ENCODE measurements at places on chromosomes 4 and X.
A peak's percentile ranks its signal among the peaks of the same experiment; 100 is the strongest.

- DNase-seq = no peak
Observed at GRCh38 chr4:6471307-6472007, 957 bp downstream of the PPP2R2C start.

DNA sequence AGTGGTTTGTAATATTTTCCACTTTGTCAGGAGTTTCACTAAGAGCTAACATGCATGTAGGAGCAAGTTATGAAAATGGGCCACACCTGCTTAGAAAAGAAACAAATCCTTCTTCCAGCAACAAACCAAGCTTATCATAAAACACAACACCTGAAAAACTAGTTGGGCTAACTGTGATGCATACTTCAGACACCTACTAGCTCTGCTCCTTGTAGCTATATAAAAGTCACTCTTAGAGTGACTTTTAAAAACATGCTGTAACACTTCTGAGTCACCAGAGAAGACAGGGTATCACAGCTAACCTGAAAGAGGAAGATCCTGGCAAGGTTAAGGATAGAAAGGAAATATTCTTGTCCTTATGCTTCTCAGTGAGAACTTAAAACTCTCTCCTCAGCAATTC lies 3.6 kb upstream of the SLAIN2 start:
- DNase-seq = no peak

GRCh38 chr4:94408549-94409374 lies 43.0 kb upstream of the PDLIM5 start:
- no peak for DNase-seq

- no peak for DNase-seq
Observed at GRCh38 chr4:103097112-103097511, 2.5 kb downstream of the BDH2 start.

DNA sequence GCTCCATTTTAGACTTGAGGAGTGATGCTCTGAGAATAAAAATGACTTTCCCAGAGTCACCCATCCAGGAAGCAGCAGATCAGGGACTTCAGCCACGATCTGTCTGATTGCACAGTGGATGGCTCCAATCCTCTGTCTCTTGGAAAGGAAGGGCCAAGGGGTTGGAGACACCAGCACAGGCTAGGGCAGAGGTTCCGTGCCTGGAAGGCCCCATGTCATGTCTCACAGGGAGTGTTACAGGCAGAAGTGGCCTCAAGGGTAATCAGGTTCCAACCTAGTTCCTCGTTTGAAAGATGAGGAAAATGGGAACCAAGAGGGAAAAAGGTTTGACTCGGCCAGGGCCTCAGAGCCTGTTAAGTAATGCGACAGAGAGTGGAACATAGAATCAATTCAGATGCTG lies 160.0 kb downstream of the EFNB1 start:
- no peak for DNase-seq

DNA sequence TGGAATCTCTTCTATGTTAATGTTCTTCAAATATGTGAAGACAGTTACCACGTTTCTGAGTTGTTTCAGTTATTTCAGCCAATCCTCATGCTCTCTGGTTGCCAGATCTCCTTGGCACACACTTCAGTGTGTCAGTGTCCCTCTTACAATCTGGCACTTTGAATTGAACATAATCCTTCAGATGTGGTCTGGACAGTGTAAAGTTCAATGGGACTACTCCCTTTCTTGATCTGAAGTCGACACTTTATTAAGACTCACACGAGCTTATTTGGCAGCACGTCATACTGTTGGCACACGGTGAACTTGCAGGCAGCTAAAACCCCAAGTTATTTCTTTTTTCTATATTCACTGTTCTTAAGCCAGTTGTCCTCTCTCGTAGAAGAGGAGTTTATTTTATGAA lies 28.2 kb downstream of the ARSJ start:
- DNase-seq = no peak

- DNase-seq = no peak
Observed at GRCh38 chr4:110032603-110033002, 119.9 kb downstream of the EGF start.

DNA sequence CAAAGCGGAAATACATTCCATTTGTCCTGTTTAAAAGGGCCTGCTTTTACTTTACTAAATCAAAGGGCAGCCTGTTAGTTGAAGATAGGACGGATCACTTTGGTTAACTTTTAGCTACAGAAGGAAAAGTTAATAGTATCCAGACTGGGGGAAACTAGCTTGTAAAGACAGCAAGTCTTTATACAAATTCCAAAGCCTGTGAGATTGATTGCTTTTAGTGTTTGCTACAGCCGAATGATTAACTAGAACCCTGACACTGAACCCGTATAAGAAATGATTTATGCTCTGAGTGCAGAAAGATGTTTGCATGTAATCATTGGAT lies 93.4 kb downstream of the FRAS1 start:
- no peak for DNase-seq

- DNase-seq = no peak
Observed at GRCh38 chrX:30992381-30992904, 79.4 kb downstream of the FTHL17 start.

- no peak for DNase-seq
Observed at GRCh38 chr4:119549639-119550038, 79.0 kb downstream of the PDE5A start.

- DNase-seq = no peak
Observed at GRCh38 chr4:66885501-66886165, 659.7 kb downstream of the CENPC start.

- no peak for DNase-seq
Observed at GRCh38 chrX:136210243-136210642, 41.0 kb downstream of the MAP7D3 start.

DNA sequence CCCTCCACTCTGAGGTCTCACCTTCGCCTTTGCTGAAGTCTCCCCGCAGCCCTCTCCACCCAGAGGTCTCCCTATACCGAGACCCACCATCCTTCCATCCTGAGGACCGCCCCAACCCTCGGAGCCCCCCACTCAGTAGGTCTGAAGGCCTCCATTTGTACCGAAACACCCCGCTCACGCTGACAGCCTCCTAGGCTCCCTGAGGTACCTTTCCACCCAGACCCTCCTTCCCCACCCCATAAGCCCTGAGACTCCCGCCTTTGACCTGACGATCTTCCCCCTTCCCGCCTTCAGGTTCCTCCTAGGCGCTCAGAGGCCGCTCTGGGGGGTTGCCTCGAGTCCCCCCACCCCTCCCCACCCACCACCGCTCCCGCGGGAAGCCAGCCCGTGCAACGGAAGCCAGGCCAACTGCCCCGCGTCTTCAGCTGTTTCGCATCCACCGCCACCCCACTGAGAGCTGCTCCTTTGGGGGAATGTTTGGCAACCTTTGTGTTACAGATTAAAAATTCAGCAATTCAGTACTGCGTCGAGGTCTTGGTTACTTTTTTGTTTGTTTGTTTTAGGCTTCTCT lies 5.0 kb downstream of the SOD3 start:
- no peak for DNase-seq

GRCh38 chr4:122450847-122451246 lies 5.7 kb downstream of the IL2 start:
- DNase-seq = no peak

GRCh38 chr4:137692205-137692604 lies 159.9 kb upstream of the PCDH18 start:
- no peak for DNase-seq

DNA sequence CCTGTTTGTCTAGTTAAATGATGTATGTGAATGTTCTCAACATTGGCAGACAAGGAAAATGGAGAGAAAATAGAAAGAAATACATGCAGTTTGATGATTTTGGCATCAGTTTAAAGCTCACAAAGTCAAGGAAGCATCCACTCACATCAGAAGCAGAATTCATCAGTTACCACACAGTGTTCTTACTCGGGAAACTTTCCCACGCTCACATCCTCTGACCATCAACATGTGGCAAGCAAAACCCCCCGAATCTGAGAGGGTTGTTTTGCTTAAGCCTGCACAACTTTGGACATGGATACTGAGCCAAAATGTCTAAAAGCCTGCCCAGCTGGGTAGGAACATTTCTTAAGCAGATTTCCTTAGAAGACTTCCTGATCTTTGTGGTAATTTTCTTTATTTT lies 407.6 kb downstream of the ANKRD50 start:
- peak; percentile 80 for DNase-seq

- DNase-seq = no peak
Observed at GRCh38 chrX:123477673-123478072, 255.2 kb downstream of the THOC2 start.

- DNase-seq = no peak
Observed at GRCh38 chr4:73964862-73965611, 16.8 kb downstream of the PF4 start.

DNA sequence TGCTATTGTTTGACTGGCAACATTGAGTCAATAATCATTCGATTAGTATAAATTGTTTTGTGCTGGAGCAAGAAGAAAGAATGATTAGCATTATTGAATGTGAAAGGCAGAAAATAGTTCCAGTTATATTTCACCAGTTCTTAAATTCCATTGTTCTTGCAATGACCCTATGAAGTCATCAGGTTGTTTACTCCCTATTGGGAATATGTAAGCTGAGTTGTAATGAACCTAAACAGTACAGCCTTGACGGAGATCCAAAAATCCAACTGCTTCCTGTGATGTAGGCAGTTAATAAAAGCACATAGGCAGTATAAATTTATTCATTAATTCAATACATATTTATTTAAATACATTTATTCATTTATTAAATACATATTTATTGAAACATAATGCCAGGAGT lies 947.5 kb downstream of the PCDH7 start:
- DNase-seq = no peak

- DNase-seq = no peak
Observed at GRCh38 chrX:111131572-111131971, 35.6 kb downstream of the PAK3 start.

DNA sequence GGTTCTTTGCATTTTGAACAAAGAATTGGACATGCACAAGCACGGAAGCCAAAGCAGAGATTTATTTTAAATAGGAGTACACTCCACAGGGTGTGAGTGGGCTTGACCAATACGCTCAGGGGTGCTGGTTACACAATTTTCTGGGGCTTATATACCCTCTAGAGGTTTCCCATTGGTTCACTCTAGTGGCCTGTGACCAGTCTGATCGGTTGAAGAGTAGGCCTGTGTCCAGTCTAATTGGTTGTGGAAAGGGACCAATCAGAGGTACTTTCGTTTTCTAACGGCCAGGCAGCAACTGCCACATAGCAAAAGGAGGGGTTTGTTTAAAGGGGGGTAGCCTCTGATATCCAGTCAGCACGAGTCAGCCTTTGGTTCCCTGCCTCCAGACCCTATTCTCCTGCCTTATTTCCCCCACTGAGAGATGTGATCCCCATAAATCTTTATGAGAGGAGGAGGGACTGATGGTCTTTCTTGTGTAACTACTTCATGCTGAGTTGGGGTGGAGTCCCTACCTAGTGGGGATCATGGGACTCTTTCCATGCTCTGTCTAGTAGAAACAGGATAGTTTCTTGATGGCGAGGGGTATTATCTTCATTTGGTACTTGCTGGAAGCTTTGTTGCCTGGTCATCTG lies 11.3 kb upstream of the AREG start:
- no peak for DNase-seq

GRCh38 chrX:149540131-149540620 lies 636 bp upstream of the EOLA1 start:
- DNase-seq = peak; percentile 57

GRCh38 chr4:147355847-147356246 lies 125.0 kb upstream of the EDNRA start:
- DNase-seq = peak; percentile 93

DNA sequence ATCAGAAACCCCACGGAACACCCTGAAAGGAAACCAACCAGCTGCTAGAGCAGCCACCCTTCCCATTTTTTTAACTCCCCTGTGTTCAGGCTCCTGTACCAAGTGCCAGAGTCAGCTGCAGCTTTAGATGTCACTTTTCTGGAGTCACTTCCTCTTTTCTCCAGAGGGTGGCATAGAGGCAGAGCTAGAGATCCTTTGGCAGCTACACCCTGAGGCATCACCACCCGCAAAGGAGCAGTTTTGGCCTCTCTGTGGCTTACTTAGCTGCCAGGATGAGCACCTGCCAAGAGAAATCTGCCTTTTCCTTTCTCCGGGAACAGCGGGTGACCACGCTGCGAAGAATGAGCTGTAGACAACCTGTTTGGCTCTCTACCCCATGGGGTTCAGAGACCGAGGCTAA lies 58.0 kb upstream of the CHRDL1 start:
- DNase-seq = no peak

DNA sequence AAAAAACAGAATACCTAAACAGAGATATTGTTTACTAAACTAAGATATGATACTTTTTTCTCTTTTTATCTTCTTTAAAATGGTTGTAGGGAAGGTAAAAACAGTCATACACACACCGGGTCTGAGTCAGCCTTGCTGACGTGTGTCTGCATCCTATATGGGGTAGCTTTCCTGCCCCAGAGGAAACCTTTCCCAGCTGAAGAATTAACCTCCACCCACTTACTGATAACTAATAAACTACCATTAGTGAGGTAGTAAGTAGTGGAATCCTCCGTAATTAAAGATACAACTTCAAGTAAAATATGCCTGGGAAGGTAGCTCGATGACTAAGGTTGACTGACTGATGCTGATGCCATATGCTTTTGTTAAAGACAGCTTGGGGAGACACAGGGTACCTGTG lies 312.2 kb downstream of the DCTD start:
- DNase-seq = no peak

DNA sequence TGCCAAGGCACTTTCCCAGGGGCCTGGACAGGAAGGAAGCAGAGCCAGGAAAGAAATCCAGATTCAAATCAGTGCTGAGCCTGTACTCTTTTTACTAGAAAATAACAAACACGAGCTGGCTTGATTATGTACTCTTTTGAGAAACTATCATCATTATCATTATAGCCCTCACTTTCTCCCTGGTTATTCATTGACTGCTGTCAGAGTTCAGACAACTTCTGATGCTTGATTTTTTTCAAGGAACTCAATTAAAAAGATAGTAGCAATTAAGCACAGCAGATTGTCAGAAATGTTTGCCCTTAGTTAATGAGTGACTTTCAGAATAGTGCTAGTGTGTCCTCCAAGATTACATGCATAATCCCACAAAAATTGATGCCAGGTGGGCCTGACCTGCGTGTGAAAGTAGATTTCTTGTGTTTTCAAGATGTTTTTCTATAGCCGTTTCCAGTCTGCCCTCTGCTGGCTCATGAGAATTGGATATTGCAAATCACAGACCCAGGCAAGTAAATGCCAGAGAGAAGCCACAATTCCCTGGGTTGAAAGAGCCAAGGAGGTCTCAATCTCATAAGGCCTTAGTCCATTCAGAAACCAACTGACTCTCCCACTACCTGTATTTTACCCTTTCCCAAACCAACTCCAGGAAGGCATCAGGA lies 14.3 kb upstream of the PNPLA4 start:
- DNase-seq = no peak

DNA sequence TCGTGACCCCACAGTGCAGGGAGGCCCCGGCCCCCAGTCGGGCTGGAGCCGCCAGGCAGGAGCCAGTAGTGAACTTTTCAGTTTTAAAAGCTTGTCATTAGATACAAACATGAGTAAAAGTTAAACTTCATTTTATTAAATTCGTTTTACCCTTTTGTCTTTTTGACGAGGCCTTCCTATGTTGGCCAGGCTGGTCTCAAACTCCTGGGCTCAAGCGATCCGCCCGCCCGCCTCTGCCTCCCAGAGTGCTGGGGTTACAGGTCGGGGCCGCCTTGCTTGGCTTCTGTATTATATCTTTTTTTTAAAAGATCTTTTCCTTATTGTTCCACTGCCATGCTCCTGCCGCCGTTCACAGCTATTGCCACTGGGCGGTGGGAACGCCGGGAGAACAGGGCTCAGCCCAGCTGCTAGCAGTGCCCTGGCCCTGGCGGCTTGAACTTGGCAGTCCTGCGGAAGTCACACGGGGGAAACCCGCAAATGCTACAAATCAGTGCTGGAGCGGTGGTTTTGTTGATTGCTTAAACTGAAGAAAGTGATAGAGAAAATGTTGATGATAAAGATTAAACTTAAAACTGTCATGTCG lies 968 bp upstream of the NELFA start:
- no peak for DNase-seq
